ENCODE measurements at places on chromosomes 3 and 15.

GRCh38 chr15:79310612-79310984, 314 bp upstream of the TMED3 start:
- DNase-seq = no peak

DNA sequence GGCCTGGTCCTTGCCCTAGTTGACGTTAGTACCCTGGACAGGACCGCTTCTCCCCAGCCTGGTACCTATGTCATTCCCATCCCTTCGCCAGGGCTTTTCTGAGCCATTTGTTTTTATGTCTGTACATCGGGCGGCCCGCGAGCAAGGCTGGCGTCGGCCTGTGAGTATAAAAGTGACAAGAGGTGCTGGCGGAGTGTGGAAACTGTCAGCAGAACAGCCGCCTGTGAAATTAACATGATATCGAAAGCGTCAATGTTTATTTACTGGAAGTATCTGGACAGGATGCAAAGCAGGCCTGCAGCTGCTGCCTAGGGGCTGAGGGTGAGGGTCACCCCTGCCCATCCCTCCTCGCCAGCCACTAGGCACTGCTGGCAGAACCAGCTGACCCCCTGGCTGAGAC, 33.4 kb downstream of the LINGO1 start:
- DNase-seq = no peak

GRCh38 chr15:71611553-71612396, 198.6 kb upstream of the NR2E3 start:
- no peak for DNase-seq

- DNase-seq = no peak
These were observed 791 bp downstream of the GYG1 start for GRCh38 chr3:148992027-148992634.

DNA sequence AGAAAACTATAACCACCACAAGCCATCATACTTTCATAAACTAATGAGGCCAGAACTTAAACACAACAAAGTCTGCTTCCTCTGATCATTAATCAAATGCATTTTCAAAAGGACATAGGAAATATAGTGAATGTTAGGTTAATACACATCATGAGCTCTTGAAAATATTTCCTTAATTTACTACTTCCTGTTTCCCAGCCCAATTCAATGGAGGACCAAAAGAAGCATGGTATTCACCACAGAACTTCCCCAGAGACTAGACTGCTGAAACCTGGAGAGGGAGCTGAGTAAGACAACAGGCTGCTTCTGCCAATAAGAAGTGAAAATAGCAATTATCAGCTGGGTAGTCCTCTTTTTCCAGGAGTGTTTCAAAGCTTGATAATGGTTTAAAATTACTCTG, 250.3 kb downstream of the ULK4 start:
- DNase-seq = no peak

DNA sequence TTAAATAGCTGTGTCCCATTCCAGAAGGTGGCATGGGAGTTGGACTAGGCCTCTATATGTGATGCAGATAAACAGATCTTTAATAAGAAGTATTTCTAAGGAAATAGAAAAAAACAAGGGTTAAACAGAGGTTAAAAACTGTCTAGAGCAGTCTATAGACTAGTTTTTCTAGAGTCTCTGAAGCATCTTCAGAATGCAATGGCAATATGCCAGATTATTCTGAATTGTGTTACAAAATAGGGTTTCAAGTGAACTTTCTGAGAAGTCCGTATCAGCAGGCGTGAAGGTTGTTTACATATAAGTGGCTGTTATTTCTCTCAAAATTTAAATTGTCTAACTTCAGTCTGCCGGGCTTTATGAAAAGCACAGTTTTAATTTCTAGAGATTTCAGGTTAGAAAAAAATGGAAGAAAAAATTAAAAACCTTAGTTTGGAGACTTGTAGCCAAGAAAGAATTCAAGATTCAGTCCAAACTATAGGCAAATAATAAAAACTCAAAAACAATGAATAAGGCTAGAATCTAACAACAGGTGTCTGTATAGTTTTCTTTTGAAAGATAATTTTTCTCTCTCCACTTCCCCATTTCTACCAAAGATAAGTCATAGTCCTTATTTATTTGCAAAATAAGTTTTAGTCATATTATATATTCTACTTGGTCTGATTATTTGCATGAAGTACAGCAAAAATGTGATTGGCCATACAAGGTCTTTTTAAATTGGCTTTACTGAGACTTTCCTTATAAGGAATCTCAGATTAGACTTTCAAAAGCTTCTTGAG, 55.2 kb downstream of the OSTN start:
- DNase-seq = no peak

DNA sequence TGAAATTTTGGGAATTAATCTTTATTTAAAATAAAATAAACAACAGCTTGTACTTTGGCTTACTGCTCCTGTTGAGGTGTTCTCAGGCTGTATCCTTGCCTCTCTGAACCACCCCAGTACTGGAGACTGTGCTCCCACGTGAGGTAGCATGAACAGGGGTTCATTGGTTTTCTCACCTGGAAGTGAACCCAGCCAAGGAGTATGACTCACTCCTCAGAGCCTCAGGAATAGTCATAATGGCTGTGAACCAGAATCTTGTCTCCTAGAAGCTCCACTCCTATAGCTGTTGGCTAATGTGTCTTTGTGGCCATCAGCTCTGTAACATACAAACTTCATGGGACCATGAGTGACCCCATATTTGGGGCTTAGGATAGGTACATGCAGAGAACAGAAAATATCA, 122.5 kb upstream of the ST8SIA2 start:
- no peak for DNase-seq

- no peak for DNase-seq
These were observed 38.9 kb downstream of the SLC25A26 start for GRCh38 chr3:66259566-66260255.

DNA sequence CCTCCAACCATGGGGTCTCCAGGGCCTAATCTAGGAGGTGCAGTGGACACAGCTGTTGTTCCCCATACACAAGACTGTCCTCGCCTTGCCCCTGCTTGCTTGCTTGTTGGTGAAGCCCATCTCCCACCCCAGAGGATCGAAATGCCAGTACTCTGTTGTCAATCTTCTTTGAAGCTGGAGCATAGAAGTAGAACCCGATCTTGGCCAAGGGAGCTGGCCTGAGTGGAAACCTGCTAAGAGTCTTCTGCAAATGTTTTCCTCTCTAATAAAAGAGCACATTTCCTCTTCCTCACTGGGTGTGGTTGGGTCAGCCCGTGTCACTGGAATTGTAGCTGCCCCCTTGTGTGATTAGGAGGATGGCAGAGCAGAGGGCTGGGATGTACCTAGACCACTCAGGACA, 85.4 kb downstream of the HES1 start:
- no peak for DNase-seq

DNA sequence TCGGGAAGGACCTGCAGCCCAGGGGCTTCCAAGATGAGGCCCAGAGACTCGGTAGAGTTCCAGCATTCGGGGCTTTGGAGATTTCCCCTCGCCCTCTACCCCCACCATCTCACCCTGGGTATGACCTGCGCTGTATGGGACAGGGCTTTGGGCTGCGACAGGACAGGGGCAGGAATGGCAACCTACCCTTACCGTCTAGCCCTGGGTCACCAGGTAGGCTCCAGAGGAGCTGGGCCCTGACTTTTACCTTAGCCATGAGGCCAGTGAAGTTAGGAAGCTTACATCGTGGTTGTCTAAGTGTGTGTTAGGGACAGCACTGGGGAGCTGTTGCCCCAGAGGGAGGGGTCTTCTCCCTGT, 683 bp downstream of the PPM1M start:
- no peak for DNase-seq

- DNase-seq = no peak
These were observed 181.4 kb downstream of the GREM1 start for GRCh38 chr15:32899126-32899596.

DNA sequence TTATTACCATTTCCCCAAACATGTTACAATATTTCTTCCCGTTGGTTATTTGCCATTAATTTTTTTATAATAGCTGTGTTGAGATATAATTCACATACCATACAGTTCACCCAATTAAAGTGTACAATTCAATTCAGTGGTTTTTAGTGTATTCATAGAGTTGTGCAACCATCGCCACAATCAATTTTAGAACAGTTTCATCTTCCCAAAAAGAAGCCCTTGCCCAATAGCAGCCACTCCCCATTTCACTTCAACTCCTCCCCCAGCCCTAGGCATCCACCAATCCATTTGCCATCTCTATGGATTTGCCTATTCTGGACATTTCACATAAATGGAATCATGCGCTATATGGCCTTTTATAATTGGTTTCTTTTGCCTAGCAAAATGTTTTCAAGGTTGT, 225.1 kb downstream of the EPHB1 start:
- DNase-seq = no peak

- no peak for DNase-seq
These were observed 2.1 kb downstream of the ABHD17C start for GRCh38 chr15:80697075-80697685.

GRCh38 chr3:123390865-123391600, 57.9 kb downstream of the ADCY5 start:
- no peak for DNase-seq

DNA sequence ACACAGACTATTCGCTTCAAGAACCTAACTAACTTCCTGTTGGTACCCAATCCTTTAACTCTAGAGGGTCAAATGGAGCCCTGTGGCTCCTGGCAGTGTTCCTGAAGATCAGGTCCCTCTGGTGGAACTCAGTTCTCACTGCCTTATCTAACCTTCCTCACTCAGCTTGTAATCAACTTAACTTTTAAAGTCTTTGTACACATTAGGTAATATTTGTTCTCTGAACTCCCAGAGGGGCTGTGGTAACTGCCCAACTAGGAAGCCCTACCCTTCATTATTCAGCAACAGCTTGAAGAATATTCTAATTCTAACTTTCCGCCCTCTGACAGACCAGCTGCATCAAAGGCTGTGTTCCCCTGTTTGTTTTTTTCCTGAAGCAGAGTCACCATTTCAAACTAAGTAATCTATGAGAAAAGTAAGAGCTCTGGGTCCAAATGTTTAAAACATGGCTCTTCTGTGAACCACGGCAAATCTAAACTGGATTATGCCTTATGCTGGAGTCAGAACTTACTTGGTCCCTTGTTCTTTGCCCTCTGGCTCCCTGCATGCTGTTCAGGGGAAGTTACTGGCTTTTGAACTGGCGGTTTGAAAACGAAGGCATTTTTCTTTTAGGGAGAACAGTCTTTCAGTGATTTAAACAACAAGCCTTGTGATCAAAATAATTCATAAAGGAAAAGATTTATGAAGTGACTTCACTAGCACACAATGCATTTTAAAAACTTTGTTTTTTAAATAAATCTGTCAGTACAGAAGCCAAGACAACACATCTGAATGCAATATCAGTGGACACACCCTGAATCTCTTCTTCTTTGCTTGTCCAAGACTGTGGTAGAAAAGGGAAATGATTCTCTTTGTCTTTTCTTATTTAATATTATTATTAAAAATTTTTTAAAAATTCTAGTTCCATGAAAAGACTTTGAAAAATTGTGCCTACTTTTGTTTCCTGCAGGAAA, 365.6 kb downstream of the TIGIT start:
- no peak for DNase-seq

DNA sequence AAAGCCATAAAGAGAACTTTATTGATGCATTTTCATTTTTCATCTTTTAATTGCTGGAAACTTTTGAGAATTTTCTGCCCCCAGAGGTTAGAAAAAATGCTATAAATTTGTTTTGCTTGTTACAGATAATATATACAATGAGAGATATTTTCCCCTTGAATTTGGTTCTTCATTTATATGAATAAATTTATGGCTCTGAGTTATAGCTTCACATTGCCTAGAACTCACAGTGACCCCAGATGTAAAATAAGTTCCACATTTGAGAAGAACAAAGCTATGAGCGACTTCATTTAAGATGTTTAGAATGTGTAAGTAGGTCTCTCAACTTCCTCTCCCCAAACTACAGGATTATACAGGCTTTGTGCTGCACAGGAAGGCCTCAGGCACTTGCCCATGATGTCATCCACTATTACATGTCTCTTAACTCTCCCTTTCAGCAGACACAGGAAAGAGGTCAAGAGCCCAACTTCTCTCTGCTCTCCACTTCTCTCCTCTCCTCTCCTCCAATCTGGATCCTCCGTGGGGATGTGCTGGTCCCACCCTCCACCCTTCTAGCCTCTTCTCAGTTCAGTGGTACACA, 92.8 kb downstream of the DUT start:
- DNase-seq = no peak

DNA sequence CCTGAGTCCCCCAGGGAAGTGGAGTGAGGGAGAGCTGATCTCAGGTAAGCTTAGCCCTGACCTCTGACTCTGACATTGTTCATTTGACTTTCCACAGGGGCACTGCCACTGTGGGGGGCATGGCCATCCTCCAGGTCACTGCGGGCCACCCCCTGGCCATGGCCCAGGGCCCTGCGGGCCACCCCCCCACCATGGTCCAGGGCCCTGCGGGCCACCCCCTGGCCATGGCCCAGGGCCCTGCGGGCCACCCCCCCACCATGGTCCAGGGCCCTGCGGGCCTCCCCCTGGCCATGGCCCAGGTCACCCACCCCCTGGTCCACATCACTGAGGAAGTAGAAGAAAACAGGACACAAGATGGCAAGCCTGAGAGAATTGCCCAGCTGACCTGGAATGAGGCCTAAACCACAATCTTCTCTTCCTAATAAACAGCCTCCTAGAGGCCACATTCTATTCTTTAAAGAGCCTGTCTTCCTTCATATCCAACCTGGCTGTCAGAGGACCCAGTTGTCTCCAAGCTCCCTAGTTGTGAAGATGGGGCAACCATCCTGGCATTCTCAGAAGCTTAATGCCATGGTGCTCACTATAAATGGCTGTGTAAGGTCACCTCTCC, 1.9 kb upstream of the DISP2 start:
- DNase-seq = no peak

DNA sequence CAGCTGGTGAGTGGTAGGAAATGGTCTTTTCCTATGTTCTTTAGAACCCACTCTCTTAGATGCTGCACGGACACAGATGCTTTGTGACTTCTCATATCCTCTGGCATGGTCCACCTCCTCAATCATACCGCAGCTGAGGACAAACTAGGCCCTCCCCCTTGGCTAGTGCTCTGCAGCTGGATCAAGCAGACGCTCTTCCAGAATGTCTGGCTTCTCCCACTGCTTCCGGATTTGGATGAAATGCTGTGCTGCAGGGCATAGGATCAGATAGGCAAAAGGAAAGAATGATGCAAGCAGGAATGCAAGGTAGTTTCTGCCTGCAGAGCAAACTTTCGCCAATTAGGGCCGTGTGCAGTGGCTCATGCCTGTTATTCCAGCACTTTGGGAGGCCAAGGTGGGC, 75.7 kb upstream of the SLC4A7 start:
- no peak for DNase-seq

GRCh38 chr3:49976942-49977341, 37.0 kb downstream of the RBM6 start:
- DNase-seq = no peak

DNA sequence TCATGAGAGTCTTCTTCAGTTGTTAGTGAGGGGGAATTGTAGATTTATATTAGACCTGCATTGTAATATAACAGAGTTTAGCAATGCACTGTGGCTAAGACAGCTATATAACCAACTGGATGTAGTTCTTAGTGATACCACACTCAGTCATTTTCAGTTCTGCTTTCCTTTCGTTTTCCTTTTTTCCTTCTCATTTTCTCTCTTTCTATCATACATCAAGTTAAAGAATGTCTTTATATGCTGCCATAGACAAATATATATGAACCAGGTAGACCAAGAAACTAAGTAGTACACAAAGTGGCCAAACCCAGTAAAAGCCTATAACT, 43.7 kb upstream of the CD47 start:
- DNase-seq = no peak

- no peak for DNase-seq
These were observed 20.8 kb upstream of the CCR9 start for GRCh38 chr3:45865563-45865962.

- DNase-seq = no peak
These were observed 14.8 kb downstream of the VILL start for GRCh38 chr3:38005076-38006020.

- no peak for DNase-seq
These were observed 25.0 kb upstream of the THBS1 start for GRCh38 chr15:39555885-39556284.

GRCh38 chr15:90953947-90954711, 555 bp upstream of the RCCD1 start:
- DNase-seq = no peak

Measured in esophagus squamous epithelium (tissue), 5 donors.